ENCODE measurements at places on chromosomes 5 and 9.
A peak's percentile ranks its signal among the peaks of the same experiment; 100 is the strongest.

GRCh38 chr9:19939734-19940278 is 151.0 kb upstream of the SLC24A2 start:
- no peak for DNase-seq

DNA sequence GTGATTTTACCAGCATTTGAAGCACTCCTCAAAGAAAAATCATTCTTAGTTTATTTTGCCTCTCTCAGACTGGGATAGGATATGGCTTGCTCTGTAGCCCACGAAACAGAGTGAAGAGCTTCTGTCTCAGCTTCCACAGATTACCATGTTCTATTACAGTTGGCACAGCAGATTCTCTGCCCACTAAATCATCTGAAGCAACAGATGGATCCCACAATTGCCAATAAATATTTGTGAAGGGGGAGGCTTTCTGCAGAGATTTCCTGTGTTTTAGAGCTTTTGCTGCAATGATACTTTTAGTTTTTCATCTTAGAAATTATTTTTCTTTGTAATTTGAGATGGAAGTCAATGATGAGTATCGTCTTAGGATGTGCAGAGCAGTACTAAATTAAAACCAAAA is 12.3 kb upstream of the MAP3K1 start:
- no peak for DNase-seq

DNA sequence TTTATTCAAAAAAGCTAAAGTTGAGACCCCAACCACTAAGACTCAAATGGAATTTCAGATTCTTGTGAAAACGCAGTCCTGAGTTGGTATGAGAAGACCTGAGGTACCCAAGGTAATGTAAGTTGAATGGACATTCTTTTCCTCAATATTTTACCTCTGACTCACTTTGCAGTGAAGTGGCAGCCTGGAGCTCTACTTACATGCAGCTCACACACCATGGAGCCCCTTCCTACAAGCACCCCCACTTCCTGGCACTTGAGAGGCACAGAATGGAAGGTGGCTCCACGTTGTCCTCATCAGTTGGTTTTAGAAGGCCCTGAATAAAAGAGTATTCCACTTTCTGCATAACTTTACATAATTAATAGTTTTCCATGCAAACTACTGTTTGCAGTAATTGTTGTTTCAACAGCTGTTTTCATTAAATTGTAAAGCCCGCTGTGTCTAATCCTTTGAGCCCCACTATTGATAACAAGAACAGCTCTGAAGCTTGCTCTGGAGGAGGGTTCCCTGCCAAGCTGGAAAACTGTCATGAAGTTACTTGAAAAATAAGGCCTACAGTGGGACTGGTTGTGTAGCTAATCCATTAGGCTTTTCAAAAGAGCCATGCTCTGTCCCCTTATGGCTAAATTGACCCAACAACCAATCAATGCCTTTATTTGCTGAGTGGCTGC is 102.2 kb upstream of the SPATA31D4 start:
- peak; percentile 30 for DNase-seq

GRCh38 chr5:127870914-127871313 is 167.7 kb downstream of the CCDC192 start:
- no peak for DNase-seq

DNA sequence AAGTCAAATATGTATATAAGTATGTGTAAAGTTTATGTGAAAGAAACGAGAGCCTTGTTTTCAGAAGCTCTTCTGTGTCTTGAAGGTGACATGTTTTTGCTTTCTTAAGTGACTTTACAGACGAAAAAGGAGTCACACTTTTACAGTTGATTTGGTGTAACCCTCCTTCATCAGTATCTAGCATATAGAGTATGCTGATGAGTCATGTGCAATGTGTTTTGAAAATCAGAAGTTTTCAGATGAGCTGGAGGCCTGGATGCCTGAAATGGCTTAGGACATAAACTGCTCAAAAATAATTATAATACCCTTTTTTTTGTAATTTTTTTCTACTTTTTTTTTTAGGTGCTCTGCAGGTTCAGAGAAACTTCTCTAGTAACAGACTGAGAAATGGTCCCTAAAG is 209.5 kb downstream of the CD180 start:
- DNase-seq, result no peak

DNA sequence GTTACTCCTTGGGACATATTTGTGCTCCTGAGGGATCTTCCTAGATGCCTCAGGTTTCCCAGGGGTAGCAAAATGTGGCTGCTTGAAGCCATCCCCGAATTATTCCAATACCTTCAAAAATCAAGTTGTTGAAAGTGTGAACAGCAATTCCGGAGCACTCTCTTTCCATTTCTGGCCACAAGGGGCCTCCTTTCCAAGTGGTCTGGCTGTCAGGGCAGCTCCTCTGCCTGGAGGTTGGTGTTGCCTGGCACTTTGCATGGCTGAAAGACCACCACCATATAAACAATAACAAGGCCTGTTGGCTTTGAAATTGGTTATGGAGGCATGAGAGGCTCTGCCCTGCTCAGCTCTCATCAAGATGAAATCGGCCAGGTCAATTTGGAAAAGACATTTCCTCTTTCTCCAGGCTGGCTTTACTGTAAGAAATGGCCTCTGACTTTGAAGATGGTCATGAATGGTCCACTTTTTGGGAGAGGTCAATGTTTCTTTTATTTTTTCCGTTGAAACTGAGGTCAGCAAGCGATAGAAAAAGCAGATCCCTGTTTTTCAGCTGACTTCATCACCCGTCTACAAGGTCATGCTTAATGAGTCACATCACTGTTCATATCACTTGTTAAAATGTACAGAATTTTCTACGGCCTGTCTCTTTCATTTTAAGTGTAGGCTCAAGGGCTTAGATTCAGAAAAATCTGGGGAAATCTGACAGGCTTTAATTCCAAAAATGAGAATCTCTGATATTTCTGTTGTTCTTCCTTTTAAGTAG is 481.1 kb upstream of the ZNF608 start:
- no peak for DNase-seq

DNA sequence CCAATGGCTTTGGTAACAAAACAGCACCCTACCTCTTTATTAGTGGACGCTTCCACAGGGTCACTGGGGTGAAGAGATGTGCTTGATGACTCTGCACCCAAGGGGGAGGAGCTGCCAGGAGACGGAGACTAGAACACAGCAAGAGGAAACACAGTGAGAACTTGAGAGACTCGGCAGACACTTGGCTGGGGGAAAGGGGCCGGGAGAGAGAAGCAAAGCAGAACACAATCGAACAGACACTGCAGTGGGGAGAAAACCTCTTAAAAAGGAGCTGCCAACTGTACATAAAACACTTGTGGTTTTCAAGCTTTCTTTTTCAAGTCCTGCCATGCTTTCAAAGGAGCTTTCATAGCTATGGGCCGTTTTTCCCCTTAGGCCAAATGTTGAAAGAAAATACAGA is 151.0 kb downstream of the ENTREP1 start:
- no peak for DNase-seq

DNA sequence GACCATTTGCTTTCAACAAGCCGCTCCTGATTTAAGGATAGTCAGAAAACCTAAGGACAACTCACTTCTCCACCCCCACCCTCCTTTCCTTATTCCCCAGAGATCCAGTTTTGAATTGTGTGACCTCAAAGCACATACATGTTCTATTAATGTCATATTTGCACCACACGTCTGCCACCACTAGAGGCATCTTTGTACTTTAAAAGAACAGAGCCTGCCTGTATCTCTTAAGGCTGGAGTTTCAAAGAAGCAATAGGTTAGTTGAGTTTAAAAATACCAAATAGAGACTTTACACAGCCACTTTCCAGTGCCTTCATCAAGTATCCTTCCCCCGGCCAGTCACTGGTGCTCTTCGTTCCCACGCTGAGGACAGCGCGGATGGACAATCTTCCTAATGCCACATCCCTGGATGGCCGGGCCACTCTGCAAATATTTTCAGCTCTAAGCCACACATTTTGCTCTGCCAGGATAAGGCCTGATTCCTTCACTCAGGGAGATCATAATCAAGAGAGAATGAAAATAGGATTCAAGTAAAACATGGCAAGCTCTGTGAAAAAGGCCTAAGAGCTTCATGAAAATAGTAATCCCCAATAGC is 146.3 kb downstream of the SNCAIP start:
- DNase-seq, result no peak

DNA sequence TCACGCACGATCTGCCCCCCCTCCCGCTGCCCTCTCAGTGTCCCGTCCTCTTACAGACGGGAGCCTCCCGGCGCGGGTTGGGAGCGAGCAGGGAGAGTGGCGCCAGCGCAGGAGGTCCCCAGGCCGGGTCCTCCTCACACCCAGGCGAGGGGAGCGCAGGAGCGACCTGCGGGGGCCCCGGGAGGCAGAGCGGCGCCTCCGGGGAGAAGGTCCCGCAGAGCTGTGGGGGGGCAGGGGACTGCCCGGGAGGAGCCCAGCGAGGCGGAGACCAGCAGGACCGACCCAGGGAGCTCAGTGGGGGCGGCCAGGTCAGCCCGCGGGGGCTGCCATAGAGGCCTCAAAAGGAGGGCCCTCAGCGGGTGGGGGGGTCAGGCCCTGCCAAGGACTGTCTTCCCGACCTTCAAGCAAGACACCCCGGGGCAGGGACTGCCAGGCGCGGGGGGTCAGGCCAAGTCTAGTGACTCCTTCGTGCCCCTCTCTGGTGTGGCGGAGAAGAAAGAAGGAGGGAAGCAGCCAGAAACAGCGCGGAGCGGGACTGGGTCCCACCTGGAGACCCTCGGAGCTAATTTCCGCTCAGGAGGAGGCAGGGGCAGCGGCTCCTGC is 123.3 kb upstream of the ERCC6L2 start:
- no peak for DNase-seq

DNA sequence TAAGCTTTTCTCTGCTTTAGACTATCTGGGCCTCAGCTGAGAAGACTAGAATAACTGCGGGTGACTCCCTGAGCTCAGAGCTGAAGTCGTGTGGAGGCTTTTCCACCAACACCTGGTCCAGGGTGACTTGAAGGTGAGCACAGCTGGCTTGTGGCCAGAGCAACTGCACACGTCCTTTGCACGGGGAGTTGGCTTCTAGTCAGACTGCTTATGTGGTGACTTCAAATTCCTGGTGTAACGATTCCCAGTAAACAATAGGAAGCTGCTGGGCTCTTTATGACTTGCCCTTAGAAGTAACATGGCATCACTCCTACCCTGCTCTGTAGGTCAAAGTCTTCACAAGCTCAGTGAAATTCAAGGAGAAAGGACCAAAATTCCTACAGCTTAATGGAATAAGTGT is 800.6 kb upstream of the CDH6 start:
- DNase-seq, result no peak

- no peak for DNase-seq
These were observed 5.9 kb downstream of the DMRTA1 start for GRCh38 chr9:22452415-22453010.

DNA sequence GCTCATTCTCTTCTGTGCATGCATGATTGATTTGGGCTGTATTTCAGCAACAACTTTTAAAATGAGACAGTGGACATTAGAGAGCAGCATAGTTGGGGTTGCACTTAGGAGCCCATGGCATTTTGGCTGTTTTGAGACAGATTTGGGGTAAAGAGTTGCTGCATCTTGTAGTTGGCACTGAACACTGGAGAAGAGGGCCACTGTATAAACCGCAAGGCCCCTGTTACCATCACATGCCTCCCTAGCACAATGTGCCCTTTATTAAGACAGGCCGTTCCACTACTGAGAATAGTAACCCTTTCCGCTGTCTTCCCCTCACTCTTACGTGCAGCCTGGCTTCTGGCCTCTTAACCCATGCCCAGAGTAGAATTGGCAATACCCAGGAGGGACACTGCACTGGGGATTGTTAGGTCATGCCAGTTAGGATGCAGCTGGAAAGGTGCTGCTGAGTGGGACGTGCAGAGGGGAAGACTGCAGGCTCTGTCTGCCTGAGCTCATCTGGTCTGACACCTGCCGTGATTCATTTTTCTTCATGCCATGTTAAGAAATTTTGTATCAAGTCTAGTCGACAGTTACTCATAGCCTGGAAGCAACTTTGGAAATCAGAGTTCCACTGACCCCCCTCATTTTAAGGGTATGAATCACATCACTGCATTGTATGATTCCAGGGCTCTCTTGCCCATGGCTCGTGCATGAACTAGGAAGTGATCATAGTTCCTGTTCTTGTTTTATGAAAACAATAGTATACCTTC is 146.9 kb upstream of the DMRT1 start:
- no peak for DNase-seq

- no peak for DNase-seq
These were observed 163.3 kb upstream of the WWC1 start for GRCh38 chr5:168128111-168128510.

DNA sequence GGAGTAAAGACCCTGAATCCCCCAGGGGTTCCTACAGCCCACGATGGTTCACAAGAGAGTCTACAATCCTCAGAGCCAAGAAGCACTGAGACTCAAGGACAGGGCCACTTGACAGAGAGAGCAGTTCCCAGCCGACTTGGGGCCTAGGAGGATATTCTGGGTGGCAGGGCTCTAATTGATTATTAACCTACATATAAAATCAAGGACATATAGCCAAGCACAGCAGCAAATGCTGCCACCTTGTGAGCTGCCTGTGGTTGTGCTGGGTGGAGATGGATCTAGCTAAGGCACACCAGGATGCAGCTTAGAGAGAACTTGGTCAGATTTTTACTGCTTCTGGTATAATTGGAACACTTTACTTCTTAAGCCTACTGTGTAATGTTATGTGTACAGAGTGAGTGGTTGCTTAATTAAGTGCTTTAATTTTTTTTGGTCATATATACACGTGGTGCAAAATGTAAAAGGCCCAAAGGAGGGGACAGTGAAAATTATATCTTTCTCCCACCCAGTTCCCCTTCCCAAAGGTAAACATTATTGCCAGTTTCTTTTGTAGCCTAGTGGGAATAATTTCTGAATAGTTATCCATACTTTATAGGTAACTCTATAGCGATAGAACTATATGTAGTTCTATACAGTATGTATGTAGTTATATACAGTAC is 78.8 kb downstream of the F2RL2 start:
- DNase-seq, result no peak

GRCh38 chr5:127725673-127726072 is 22.5 kb downstream of the CCDC192 start:
- DNase-seq, result no peak

DNA sequence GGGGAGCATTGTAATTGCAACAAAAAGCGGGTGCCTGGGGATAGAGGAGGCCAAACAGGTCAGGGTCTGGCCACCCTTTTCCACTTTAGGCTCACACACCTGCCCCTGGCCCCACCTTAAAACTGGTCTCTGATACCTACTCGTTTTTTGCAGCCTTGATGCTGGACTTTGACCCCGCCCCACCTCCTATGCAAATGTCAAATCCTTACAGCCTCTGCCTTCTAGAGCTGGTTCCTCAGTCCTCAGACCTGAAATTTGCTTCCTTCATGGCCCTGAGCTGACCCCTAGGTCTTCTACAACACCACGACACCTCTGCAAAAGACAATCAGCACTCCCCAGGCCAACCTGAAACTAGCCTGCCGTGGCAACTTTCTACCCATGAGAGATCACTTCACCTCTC is 37.7 kb downstream of the SMIM23 start:
- no peak for DNase-seq
